AG04450 (cell line): ENCODE measurements at places on chromosomes 11 and 22.
A peak's percentile ranks its signal among the peaks of the same experiment; 100 is the strongest.

DNA sequence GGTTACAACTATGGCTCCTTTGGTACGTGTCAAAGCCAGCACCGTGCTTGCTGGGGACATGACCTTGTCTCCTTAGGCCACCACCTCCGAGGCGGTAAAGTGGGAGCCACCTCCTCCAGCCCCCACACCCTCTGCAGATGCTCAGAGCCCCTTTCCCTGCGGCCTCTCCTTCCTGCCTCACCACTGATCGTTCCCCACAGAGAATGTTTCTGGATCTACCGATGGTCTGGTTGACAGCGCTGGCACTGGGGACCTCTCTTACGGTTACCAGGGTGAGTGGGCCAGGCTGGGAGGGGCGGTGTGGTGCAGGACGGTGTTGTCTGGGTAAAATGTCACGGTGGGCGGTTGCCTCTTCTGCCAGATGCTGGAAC lies 8.9 kb downstream of the SIDT2 start:
- DNase-seq, result no peak

DNA sequence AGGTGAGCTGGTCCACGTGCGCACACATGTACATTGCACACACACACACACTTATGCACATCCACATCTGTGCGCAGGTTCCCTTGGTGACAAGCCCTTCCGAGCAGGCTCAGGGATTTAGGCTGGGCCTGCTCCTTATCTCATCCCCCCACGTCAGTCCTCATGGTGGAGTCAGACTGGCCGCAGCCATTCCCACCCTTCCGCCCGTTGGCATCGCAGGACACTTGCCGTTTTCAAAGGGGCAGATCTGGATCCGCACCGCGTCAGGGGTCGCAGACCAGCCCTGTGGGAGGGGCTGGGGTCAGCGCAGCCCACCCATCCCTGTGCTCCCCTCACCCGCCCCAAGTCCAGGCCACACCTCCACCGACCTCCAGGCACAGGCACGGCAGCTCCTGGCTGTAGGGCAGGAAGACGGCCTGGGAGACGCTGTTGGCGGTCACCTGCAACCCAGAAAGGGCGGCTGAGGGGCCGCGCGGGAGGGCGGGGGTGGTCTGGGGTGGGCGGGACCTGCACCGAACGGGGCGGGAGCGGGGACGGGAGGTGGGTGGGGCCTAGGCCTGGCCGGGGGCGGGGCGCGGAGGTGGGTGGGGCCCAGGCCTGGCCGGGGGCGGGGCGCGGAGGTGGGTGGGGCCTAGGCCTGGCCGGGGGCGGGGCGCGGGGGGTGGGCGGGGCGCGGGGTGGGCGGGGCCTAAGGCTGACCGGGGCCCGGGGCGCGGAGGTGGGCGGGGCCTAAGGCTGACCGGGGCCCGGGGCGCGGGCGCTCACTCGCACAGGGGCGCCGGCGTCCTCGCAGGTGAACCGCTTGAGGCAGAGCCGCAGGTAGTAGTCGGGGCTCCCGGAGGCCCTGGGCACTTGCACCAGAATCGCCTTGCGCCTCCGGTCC lies 13.3 kb downstream of the IL17REL start:
- DNase-seq, result no peak

GRCh38 chr11:109347304-109347703 lies 74.7 kb upstream of the C11orf87 start:
- no peak for DNase-seq

DNA sequence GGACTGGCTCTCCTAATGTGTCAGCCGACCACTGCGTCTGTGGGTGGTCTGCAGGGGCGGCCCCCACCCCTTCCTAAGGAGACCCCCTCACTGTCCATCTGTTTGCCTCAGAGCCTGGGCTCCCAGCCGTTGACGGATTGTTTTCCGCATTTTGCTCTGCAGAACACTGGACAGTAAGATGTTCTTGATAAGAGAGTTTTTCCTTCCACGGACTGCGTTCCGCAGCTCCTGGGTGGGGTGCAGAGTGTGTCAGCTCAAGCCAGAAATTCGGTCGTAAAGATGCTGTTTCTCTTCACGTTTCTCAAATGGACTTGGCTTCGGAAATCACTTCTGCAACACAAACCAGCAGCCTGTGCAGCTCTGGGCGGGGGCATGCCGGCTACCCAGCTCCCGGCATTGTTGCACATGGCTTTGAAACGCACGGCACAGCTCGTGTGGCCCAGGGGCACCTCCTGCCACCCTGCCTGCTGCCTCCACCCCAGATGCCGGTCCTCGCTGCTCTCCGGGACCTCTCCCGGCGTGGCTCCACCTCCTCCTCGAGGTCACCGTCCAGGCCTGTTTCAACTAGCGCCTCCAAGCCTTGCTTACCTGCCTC lies 2.9 kb upstream of the MRGPRG start:
- DNase-seq, result no peak

- no peak for DNase-seq
These were observed 29.1 kb upstream of the TXNRD2 start for GRCh38 chr22:19970479-19971275.

DNA sequence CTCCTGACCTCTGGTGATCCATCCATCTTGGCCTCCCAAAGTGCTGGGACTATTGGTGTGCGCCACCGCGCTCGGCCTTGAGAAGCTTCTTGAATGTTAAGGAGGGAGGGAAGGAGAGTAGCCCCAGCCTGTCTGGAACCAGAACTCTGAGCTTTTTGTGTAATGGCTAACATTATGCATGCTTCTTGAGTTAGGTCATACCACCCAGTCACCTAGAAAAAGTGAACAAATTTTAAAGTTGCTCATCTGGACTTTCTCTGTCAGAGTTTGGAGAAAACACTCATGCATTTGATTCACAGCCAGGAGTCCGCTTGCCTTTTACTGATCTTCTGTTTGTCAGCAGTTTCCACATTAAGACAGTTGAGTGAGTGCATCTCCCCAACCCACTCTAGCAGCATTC lies 82.1 kb downstream of the PPP6R3 start:
- peak; percentile 70 for DNase-seq

- DNase-seq, result no peak
These were observed 12.4 kb upstream of the DSCAML1 start for GRCh38 chr11:117809236-117810055.

GRCh38 chr11:92837595-92837994 lies 131.9 kb upstream of the MTNR1B start:
- no peak for DNase-seq

GRCh38 chr11:83540112-83540675 lies 254.0 kb upstream of the CCDC90B start:
- DNase-seq, result peak; percentile 41

DNA sequence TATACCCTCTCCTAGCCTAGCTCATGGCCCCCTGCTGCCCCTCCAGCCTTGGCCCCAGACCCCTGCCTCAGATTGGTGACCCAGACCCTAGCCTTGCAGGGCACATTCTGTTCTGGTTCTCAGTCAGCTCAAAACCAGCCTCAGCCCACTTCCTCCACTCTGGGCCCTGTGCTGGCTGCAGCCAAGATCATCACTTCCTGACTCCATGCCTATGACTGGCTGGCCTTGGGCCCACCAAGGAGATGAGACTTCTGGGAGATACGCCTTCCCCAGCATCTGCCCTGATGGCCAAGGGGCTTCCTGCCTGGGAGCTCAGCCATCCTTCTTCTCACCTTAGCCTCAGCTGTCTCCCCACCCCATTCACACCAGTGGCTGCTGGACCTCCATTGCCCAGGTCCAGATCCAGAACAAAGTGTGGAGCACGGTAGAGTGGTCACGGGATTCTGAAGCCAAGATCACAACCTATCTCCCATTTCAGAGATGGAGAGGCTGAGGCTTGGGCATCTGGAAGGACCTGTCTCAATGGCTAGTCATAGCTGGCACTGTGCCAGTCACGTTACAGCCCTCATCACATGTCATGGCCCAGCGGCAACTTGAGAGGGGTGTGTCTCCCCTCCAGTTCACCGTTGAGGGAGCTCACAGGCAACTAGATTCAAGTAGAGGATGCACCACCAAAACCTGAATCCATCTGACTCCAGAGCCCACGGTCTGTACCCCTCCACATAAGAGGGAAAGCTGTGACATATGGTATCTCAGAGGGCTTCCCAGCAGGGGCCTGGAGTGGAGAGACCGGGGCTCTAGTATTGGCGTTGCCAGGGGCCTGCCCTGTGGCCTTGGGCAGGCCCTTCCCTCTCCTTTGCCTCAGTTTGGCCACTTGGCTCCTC lies 43.0 kb upstream of the KLHL35 start:
- no peak for DNase-seq

DNA sequence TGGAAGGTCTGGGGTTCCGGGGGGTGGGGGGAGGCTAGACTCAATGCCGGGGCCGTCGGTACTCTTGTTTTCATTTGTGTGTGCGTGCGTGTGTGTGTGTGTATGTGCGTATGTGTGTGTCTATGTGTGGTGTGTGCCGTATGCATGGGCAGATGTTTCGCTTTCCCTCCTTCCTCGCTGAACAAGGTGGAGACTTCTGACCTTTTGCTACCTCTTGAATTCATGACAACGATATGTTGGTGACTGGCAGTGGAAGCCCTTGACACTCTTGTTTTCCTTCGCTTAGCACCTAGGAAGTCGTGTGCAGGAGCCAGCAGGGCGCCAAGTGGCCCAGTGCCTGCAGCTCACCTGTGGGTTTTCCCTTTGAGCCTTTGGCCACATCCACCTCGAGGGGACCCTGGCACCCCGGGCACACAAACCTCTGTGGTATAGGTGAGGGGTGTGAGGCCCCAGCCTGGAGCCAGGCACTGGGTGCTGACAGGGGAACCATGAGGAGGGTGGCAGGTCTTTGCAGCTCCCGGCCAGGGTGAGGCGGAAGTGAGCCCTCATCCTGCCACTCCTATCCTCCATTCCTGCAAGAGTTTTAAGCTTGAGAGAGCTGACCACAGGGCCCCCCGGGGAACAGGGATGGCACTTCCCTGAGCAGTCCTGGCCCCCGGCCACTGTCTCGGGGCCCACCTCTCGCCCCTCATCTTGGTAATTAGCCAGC lies 19.3 kb upstream of the TMEM191C start:
- DNase-seq, result no peak

DNA sequence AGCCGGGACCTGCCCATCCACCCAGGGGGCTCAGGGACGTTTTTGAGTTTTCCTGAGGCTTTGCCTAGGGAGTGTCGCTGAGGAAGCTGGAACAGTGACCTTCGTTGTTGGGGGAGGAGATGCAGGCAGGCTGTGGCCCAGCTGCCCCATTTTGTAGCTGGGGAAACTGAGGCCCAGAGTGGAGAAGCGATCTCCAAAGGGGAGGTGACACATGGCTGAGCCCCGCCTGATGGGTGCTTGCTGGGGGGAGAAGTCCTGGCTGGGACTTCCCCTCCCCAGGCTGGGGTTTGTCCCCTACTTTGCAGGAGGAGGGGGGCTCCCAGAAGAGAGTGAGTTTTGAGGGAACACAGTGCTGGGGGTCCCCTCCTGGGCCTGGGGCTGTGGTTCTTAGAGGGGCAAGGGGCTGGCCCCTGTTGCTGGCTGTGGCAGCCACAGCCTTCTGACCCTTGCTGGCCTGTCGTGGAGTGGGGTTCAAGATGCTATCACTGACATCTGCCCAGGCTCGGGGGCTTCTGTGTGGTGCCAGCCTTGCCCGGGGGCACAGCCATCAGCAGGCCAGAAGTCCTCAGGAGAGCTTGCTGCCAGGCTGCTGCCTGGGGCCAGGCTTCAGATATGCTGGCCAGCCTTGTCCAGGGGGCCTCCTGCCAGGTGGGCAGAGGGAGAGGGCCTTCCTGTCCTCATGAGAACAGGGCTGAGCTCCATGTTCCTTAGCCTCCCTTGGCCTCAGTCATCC lies 21.4 kb downstream of the KCNQ1 start:
- DNase-seq, result no peak

DNA sequence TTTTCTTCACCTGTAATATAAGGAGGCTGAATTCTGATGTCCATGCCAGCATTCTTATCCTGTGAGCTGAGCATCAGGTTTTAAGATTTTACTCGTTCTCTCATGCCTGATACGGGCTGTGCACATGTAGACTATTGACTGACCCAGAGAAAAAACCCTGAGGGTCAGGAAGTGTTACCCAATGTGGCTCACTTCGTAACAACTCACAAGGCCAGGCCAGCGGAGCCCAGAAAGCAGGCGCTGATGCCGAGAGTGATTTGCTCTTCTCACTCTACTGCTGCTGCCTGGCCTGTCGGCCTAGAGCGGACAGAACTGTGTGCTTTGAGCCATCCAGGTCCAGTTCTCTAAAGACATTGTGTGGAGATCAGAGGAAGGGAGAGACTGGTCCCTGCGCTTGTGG lies 10.8 kb downstream of the THYN1 start:
- DNase-seq, result no peak

DNA sequence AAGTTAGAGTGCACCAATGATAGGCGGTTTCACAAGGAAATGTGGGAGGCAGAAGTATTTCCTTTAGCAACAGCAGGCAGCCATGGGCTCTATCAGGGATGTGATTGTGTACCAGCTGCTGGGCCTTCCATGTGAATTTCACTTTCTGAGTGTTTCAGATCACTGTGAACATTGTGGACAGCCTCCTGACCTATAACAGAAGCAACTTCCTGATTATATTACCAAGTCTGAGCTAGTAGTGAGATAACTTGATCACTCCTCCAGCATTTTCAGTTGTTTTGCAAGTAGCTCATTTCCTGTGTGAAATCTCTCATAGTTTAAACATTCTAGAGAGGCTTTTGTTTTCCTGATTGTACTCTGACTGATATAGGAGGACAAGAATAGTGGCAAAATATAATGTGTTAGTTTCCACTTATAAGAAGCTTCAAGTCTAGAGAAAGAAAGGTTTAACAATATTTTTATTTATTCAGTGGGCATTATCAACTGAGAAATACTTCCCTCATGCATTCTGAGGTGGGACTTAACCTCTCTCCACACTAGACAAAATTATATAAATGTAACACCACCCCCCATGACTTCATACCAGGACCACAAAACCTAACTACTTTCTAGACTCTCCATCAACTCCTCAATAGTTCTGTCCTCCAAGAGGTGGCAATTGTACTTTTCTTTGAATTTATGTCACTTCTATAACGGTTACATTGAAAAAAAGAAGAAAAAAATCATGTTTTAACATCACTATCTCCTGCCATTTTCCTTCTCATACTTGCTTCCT lies 184.2 kb upstream of the LUZP2 start:
- peak; percentile 30 for DNase-seq

- DNase-seq, result no peak
These were observed 25.0 kb upstream of the KRTAP5-7 start for GRCh38 chr11:71502026-71502425.

- no peak for DNase-seq
These were observed 12.3 kb upstream of the OR56A3 start for GRCh38 chr11:5929571-5930368.

DNA sequence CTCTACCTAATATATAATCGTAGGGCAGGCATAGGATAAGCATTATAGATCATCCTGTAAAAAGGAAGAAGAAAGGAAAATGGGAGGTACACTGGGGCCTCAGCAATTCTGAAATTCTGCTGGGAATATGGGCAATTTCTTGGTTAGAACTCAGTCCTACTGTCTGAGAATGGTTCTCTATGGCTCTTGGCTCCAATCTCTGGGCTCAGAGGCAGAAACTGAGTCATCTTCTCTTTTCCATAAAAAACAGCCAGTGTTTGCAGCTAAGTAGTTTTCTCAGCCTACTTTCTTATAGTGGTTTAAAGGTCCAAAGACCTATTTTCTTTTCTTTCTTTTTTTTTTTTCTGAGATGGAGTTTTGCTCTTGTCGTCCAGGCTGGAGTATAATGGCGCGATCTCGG lies 135.8 kb upstream of the ZBED5 start:
- no peak for DNase-seq
